ENCODE measurements at places on chromosomes 2 and 18.
A peak's percentile ranks its signal among the peaks of the same experiment; 100 is the strongest.

DNA sequence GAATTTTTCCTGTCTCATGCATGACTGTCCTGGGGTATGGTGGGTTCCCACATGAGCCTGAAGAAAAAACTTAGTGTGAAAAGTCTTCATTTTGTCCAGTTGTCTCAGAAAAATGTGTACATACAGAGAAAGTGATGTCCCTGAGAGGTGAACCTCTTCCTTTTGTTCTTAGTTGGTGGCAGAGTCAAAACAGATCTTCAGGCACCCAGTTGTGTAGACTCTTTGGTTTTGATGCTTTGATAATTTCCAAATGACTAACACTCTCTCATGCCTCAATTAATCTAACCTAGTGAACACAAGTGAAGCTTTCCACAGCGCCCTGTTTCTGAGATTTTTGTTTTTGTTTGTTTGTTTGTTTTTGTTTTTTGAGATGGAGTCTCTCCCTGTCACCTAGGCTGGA, 273.5 kb downstream of the PIK3C3 start:
- DNase-seq, result no peak

GRCh38 chr2:218357236-218358177, 850 bp downstream of the CATIP start:
- no peak for DNase-seq

DNA sequence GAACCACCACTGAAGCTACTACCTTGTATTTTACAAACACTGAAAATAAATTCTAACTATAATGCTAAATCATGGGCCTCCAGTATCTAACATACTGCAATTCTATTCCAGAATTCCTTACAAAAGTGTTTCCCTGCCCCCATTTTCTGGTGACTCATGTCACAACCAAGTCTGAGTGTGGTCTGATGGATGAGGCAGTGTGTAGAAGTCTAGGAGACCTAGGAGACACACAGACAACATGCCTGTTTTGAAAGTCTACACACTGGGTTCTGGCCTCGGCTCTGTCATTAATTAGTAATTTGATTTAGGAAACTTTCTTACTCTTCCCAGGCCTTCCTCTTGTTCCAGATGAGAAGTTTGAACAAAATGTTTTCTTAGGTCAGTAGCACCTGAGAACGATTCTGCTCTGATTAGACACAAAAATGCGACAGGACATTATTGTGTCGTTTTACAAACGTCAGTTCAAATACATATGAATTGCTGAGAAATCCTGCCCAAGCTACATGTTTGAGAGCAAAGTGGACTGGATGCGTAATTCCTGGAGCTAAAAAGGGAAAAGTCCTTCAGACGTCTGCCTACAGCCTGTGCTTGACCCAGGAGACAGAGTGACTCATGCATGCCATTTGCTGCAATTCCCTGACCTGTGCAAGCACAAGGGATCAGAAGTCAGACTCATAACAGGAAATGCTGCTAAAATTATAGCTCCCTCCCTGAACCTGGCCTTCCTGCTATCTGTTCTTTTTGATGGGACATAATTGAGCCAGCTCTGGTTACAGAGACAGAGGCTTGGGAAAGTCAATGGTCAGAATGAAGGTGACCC, 494.4 kb downstream of the SOX11 start:
- DNase-seq, result no peak

DNA sequence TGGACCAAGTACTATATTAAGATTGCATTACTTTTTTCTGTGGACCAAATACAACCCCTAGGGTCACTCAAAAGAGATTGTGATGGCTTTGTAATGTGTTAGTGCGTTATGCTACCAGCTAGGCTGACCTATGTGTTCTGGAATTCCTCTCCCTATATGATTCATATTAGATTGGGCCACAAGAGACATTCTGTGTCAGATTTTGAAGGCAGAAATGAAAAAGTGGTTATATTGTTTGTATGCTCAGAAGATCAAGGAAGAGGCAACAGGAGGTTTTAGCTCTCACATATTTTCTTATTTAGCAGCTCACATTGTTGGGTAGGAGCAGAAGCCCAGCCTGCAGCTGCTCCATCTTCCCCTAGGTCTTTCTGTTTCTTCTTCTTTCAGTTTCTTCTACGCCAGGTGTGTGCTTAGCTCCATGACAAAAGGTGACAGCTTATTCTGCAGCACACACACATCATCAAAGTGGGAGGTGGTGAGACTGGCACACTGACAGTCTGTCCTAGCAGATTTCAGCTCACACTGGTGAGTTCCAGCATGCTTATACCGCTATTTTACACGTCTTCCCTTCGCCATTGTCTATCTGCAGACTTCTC, 156.8 kb upstream of the UBE2E3 start:
- DNase-seq, result no peak

DNA sequence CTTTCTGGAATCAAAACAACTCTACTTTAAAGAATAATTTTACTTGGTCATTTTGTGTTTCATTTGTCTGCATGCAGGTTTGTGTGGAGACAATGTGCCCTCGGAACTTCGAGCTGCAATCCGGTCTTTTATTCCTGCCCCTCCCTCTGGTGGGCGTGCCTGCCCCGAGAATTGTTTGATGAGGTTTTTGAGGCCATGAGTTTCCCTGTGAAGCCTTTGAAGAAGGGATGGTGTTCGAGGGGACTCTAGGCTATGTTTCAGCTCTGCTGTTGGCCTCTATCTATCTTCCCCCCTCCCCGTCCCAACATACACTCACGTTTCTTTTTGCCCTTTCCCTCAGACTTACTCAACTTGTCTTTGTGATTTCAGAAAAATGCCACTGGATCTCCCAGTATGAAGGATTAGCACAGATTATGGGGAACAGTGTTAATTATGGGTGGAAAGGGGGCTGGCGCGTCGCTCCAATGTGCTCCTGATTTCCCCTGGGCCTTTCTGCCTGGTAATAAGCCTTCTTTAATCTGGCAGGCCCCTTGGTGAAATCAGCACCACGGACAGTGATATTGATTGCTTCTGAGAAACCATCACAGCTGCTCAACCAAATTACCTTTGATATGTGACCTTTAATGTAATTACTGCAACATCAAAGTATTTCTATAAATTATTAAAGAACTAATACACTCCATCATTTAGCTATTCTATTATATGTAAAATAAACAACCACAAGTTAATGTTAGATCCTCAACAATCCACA, 82.2 kb downstream of the CELF4 start:
- DNase-seq, result no peak

- no peak for DNase-seq
Measured at GRCh38 chr2:224747765-224748164, 31.6 kb upstream of the CCDC195 start.

DNA sequence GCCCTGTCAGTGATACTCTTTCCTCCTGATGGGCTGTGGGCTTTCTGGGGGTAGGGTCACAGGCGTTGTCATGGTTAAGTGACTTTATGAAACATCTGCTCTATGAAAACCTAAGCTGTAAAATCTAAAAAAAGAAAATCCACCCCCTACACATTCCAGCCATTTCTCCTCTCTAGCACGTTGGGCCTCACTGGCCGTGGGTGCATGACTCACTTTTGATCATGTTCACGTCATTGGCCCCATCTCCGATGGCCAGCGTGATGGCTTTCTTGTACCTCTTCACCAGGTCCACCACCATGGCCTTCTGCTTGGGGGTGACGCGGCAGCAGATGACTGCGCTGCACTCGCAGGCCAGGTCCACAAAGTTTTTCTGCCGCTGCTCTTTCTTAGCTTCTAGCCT, 39.3 kb upstream of the NARS1 start:
- DNase-seq, result no peak

DNA sequence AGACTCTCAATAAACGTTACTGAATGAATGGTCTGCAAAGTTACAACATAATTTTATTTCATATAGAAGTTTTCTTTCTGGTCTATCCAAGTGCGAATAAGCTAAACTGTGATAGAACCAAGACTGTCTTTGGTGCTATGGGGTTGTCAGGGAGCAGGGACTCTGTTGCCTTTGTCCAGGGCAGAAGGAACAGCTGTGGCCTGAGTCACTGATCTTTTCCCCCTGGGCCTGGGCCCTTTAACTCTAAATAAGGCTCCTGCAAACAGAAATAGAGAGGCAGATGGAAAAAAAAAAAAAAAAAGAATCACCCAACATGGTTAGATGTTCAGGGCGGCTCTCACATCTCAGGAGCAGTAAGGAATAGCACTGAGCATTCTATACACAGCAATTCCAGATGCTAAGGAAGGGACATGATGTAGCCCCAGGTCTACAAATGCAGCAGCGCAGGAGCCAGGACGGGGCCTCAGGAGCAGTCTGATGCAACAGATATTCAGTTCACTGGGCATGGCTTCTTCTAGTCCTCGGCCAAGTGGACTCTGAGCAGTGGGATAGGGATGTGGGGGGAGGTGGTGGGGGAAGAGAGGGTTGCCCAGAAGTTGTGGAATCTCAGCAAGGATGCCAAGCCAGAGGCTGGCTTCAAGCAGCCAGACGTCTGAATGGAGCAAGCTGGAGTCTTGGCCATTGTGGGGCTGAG, 247.1 kb upstream of the SIX2 start:
- DNase-seq, result no peak

GRCh38 chr2:152587187-152587947, 129.9 kb downstream of the PRPF40A start:
- DNase-seq, result no peak

- peak; percentile 46 for DNase-seq
Measured at GRCh38 chr2:164992818-164993217, 37.5 kb upstream of the SLC38A11 start.

GRCh38 chr2:158006961-158007719, 94.5 kb upstream of the UPP2 start:
- no peak for DNase-seq

DNA sequence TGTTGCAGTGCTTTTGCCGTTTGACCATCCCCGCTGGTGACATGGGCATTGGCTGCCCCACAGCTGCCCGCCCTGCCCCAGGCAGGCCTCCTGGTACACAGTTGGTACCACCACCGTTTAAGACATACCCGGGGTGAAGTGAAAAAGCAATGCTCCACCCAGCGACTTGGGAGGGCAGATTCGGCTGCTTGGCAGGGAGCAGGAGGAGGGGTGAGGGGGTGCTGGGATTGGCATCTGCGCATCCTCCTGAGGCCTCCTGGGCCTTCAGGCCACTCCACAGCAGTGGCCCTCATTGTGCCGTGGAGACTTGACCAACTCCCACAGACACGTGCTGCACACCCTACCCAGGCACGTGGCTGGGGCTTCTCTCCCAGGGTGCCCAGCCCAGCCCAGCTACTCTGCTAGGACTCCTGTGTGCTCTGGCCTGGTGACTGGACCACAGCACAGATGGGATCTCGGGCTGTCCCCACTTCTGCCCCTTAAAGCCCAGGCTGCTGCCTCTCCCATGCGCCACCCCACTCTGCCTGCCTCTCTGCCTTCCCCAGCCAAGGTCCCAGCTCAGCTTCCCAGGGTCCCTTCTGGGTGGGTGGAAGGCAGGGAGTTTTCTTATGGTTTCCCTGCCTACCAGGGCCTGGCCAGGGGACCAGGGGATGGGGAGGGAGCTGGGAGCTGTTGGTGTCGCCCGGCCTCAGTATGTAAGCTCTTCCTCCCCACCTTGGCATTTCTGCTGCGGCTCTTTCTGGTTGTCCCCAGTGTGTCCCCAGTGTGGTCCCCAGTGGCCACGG, 157.0 kb upstream of the HS6ST1 start:
- no peak for DNase-seq

- DNase-seq, result no peak
Measured at GRCh38 chr2:133461484-133461883, 106.8 kb downstream of the NCKAP5 start.

GRCh38 chr18:36196238-36196995, 9.1 kb downstream of the MOCOS start:
- DNase-seq, result peak; percentile 65

GRCh38 chr2:213020268-213020667, 131.1 kb downstream of the IKZF2 start:
- no peak for DNase-seq

DNA sequence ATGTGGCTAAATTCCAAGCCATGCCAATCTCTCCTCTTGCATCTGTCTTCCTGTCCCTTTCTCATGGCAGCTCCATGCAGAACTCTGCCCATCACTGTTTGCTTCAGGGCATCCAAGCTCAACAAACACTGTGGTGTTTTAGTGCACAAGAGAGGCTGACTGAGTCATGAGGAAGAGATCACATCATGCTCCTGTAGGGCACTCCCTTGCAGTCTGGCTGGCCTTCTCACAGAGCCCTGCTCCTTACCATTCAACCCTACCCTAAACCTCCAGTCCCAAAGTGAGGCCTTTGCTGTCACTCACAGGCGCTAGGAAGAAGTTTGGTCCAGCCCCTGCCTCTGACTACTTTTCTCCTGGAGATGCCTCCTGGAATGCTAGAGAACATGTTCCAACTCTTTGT, 194.0 kb downstream of the LRATD1 start:
- no peak for DNase-seq

GRCh38 chr2:239647052-239647819, 246.4 kb upstream of the HDAC4 start:
- DNase-seq, result no peak

GRCh38 chr18:76371301-76372203, 123.5 kb downstream of the ZNF516 start:
- no peak for DNase-seq

DNA sequence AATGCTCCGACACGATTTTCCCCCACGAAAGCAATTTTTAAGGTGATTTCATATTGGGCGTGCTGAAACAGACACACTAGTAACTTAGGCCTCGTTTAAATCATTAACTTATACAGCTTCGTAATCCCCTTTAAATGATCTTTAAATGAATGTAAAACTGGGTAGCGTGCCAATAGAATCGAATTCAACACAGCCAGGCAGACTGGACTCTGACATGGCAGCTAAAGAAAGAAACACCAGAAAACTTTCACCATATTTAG, 2.4 kb upstream of the ID2 start:
- DNase-seq, result no peak

DNA sequence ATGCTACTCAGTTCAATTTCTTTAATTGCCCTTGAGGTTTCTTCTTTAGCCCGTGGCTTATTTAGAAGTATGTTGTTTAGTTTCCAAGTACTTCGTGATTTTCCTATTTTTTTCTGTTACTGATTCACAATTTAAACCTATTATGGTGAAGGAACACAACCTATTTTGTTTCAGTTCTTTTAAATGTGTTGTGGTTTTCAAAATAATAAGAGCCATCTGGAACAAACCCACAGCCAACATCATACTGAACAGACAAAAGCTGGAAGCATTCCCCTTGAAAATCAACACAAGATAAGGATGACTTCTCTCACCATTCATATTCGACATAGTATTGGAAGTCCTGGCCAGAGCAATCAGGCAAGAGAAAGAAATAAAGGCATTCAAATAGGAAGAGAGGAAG, 155.2 kb downstream of the GALNT1 start:
- no peak for DNase-seq

- DNase-seq, result no peak
Measured at GRCh38 chr2:33240178-33240577, 236.3 kb upstream of the RASGRP3 start.

DNA sequence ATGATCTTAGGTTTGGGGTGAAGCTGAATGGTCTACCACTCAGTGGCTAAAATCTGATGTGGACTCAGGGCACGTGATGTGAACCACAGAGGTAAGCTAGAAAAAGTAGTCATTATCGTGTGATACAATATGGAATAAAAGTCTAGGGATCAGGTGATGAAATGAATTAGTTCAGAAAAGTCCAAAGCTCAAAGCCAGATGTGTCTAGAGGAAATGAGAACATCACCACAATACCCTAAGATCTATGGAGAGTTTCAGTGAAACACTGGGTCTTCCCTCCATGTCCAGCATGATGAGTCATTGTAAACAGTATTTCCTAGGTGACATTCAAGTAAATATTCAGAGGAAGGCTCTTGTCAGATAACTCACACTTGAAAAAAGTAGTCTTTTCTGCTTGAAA, 1257.4 kb upstream of the ZEB2 start:
- DNase-seq, result no peak

- no peak for DNase-seq
Measured at GRCh38 chr18:79544386-79544963, 135.1 kb upstream of the CTDP1 start.

All from cerebellum (tissue), 4 donors.